Dermis lymphatic vessel endothelial cell (primary cell): ENCODE measurements at places on chromosomes 1 and 21. TPM values are rescaled to one million over a fixed set of nuclear protein-coding genes. Genes with fewer than 3 reads are reported as not detected.

Gene INSRR
- total RNA-seq = not detected in 2 replicates

Gene TSACC
- total RNA-seq = 0.09 and 0.11 TPM in 2 replicates

Gene CR1
- under 0.01 TPM in 1 of 2 replicates, not detected in the other for total RNA-seq

Gene TNFRSF14
- 76.1 and 161 TPM in 2 replicates for total RNA-seq

Gene ATP8B2
- total RNA-seq = 37.4 and 44.0 TPM in 2 replicates

Gene TAS1R1
- not detected in 2 replicates for total RNA-seq

Gene CD52
- not detected in 2 replicates for total RNA-seq

Gene RGS8
- under 0.01 TPM in 1 of 2 replicates, not detected in the other for total RNA-seq
